Stimulated activated CD8-positive, alpha-beta memory T cell treated with anti-CD3 and anti-CD28 coated beads, Interleukin-15, amount 100 ng/mL, for 48 hours (primary cell): ENCODE measurements at places on chromosomes 4 and X.

DNA sequence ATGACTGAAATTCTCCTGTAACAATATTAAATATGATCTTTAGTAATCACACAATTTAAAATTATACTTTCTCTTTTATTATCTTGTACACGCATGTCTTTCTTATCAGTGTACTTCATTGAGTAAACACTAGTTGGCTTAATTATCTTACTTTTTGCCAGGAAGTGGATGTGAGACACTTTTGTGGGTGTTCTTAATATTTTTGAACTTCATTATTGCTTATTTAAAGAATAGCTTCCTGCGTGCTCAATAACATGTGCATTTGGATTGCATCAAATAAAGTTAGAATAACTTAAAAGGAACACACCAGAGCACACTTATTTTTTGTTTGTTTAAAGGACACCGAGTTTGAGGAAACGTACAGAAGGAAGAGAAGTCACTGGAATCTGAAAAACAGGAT is 128.5 kb upstream of the VEGFC start:
- DNase-seq = no peak

GRCh38 chr4:182923366-182923765 is 6.2 kb upstream of the DCTD start:
- DNase-seq = no peak

- DNase-seq = no peak
Observed at GRCh38 chr4:26566133-26566532, 17.8 kb upstream of the TBC1D19 start.

DNA sequence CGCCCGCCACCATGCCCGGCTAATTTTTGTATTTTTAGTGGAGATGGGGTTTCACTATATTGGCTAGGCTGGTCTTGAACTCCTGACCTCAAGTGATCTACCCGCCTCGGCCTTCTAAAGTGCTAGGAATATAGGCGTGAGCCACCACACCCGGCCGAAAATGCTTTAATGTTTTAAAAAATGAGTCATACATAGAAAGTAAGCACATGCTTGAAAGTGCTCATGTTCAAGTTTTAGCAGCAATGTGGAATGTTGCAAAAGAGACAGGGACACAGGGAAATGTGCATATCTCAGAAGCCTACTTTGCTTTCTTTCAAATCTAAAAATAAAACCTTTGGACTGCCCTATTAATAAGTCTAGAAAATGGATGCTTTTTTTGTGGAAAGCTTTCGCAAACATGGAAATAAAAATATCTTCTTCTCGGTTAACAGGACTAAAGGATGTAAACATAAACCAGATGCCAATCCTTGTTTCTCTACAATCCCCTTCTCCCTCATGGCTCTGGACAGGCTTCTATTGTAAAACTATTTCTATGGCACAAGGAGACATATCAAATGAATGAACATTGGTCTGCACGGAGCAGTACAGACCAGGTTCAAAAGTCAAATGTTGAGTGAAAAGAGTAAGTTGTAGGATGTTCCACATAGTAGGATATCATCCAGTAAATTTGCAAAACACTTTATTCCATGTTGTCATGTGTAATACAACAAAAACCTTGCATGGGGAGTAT is 15.0 kb downstream of the MECP2 start:
- DNase-seq = no peak
